ENCODE measurements at places on chromosomes 4 and X. TPM values are rescaled to one million over a fixed set of nuclear protein-coding genes. Genes with fewer than 3 reads are reported as not detected.

DNA sequence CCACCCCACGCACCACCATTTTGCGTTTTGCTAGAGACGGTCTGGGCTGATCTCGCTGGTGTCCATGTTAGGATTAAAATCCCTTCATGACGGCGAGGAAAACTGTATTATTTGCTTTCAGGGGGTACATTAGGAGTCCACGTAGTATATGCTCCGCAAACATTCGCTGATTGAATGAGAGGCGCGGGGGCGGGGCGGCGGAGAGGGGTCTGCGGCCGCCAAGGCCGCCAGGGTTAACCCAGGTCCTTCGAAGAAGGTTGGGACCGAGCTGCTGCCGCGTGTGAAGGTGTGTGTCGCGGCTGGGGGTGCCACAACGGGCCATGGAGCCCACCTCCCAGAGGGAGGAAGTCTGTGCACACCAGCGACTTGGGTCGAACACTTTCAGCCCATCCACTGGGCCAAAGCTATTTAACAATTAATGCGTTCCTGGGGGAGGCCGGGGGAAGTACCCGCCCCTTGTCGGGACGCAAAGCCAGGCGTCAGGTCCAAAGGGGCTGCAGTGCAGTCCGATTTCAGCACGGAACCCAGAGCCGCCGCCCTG is 6.4 kb upstream of the PITX2 start:
- no peak for DNase-seq

- no peak for DNase-seq
Measured at GRCh38 chrX:153934148-153934761, 582 bp downstream of the NAA10 start.

- DNase-seq, result no peak
Measured at GRCh38 chr4:87392183-87392582, 1.2 kb upstream of the HSD17B11 start.

- DNase-seq, result no peak
Measured at GRCh38 chrX:155923200-155923599, 42.1 kb downstream of the VAMP7 start.

DNA sequence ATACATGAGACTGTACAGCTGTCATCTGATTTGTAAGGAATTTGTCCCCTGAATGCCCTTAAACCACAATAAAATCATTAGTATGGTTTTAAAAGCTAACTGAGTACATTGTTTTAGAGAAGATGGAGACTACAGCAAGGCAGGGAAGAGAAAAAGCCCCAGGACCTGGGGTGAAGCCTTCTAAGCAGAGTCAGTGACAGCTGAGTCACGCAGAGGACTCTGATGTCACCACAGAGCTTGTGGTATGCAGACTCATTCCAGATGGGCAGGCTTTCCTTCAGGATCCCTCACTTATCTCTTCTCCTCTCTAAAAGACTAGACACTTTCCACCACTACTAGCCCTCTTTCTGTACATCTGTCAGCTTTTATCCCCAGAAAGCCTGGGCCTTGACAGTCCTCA is 97.1 kb upstream of the ATOH1 start:
- DNase-seq, result no peak

MAGEB5 gene
- not detected for total RNA-seq

All from mucosa of gallbladder (tissue), 1 donor.